ENCODE measurements at places on chromosomes 12 and 14.

DNA sequence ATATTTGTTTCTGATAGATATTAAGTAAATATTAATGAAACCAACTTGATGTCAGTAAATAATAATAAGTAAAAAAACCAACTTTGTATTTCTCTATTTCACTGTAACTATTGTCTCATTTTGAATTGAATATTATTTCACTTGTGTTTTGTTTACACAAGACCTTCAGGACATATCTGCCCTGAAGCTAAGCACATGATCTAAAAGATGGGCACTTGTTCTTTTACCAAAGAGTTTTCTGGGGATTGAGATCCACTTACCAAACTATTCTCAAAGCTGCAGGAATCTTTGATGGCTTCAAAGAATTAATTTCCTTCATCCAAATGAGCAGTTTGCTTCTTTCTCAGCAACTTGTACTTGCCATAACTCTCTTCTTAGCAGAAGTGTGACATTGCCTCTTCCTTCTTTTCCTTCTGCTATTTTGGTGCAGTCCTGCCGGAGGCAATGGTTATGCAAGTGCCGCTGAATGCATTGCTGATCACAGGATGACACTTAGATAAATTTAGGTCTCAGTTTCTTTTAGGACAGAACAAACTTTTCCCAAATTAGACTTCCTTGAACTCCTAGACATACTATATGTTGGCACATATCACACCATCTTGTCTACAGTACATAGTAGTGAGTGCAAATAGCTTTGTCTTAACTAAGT, 9.2 kb downstream of the FAR2 start:
- DNase-seq: no peak

DNA sequence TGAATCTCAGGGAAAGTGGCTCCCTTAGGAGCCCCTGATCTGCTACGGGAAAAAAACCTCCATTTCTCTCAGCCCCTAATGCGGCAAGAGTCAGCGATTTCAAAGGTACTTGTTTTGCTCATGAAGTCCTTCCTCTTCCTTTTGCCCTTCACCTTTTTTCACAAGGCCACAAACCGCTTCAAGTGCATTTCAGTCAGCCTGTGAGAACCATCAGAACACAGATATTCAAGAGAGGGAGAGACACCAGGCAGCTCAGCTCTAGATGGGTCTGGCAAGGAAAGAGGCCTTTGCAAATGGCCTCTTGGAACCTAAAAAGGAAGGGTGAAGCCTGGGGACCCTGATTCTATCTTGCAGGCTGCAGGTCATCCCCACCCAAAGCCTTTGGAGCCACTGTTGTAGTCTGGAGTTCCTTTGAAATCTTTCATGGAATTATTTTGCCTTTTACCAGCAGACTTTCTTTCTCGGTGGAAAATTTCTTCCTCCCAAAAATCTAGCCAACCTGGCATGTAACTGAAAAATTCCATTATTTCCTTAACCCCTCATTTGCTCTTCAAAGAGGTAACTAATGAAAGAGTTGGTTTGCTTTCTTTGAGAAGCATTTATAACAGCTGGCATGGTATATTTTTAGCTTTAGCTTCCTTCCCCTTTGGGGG, 145.0 kb downstream of the SAMD4A start:
- no peak for DNase-seq

- no peak for DNase-seq
Measured at GRCh38 chr14:91416744-91417119, 888 bp downstream of the CCDC88C start.

DNA sequence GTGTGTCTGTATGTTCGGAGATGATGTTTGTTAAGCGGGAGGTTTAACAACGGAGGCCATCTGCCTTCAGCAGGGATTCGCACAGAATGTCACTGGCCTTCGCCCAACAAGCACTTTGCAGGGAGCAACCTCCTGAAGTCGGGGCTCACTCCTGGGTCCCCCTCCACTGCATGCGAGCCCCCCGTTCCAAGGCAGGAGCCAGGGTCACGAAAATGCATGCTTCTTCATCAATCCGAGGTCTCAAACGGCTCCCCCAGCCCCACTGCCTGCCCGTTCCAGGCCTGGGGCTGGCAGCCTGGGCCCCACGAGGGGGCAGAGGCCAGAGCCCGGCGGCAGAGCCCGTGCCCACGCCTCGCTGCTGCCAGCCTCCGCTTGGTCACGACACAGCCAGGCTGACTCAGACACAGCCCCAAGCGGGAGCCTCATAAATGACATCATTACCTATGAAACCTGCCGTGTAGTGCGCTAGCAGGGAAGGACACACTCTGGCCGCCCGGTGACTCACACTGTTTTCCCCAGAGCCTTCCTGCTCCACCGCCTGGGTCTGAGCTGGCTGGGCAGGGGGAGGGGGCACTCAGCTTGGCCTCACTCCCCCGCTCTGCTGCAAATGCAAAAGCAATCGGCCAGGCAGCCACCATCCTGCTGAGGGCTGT, 169.5 kb upstream of the RTL1 start:
- DNase-seq: peak; percentile 52

DNA sequence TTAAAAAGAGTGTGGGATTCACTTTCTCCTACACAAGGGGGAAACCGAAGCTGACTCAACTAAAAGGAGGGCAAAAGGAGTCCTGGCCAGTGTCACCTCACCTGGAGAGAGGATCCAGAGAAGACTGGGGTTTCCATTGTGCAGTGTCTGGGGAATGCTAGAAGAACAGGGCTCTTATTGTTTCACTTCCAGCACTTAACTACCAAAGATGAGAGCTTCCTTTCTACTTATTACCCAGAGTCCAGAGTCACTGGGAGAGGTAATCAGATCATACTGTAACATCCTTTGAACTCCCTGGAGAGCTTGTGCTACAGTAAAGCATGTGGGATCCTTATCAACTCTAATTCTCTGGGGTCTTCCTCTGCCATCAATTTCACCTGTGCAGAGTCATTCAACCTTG, 148.4 kb upstream of the BCL2L14 start:
- DNase-seq: no peak
